Central memory CD4-positive, alpha-beta T cell (primary cell): ENCODE measurements at places on chromosomes 12 and 14.

GRCh38 chr14:64790478-64790877 lies 86.3 kb downstream of the PLEKHG3 start:
- DNase-seq: no peak

GRCh38 chr14:73761618-73762355 lies 47.6 kb upstream of the PNMA1 start:
- DNase-seq: no peak

DNA sequence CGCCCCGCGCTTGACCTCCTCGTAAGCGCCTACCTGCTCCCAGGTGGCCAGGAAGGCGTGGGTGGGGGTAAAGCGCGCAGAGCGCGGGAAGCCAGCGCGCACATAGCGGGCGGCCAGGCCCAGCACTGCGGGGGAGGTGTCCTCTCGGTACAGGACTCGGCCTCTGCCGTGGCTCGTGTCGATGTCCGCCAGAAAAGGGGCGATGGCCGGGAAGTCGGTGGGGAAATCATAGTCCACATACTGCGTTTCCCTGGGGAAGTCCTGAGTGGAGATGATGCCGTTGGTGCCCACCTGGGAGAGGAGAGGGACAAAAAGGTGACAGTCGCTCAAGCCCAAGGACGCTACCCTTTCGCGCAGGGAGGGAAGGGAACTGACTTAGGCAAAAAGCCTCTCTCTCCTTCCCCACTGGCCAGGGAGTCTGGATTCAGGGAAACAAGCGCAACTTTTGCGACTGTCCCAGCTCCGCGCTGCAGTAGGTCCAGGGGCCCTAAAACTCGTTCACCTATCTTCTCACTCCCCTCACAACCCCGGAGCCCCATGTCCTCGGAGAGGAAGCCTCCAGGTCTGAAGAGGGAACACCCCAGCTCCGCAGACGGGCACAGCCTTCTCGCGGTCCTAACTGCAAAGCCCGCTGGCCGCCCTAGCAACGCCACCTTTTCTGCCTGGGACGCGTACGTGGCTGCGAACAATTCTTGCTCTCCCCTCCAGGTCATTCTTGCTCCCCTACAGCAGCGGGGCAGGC lies 815 bp downstream of the NID2 start:
- DNase-seq: no peak

DNA sequence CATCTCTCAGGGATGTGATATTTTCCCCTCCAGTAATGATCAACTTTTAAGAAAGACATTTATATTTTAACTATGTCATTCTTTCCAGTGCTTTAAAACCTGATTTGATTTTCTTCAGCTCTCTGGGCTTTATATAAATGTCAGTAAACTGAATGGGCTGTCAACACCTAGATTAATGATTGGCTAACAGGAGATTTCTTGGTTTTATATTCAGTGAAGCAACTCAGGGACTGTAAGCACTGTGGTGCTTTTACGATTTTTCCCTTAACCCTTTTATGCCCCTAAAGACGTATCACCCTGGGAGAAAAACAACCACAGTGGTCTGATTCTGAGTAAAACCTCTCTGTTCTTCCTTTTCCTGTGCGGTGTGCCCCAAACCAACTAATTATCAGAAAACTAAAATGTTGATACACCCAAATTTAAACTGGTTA lies 38.0 kb downstream of the PTGER2 start:
- DNase-seq: peak; percentile 69

DNA sequence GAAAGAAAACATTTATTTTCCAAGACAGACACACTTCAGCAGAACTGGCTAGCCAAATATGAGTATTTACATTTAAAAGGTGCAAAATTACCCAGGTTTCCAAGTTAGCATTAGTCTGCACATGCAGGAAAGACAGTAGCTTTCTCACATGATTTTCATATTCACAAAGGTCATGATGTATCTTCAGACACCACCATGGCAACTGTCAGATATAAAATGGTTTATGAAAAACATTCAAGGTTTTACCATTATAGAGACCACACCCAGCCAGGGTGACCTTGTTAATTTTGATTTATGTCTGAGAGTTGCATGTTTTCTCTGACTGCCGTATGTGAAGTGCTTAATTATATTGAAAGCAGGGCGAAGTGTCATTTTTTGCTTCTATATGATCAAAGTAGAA lies 91.2 kb downstream of the GXYLT1 start:
- DNase-seq: no peak

DNA sequence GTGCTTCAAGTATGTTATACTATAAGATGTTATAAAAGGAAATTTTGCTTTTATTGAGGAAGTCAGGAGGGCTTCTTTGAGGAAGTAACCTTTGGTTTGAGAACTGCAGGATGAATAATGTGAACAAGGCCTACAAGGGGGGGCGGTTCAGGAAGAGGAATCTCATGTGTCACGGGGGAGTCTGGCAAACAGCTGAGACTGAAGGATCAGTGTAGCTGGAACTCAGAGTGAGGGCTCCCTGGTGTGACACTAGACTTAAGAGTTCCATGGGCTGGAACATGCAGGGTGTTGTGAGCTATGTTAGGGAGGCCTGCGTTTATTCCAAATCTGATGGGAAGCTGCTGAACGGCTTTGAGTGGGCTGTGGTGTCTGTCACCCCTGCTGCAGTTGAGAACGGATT lies 62.3 kb downstream of the UNC79 start:
- no peak for DNase-seq

DNA sequence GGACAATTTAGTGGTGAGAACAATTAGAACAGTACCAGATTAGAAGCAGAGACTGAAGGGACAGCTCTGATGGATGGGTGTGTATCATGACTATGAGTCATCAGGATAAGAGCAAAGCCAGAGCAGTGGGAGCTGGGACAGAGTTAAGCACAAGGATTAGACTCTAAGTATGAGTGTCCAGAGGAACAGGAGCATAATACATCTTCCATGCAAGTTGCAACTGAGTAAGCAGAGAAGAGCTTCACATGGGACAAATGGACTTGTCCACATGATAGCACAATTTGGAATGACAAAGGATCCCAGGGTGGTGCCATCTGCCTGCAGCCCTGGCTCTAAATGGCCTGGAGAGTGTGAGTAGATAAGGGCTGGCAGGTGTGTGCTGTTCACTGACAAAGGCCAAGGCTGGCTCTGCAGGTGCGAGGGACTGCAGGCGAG lies 226.4 kb upstream of the CAND1 start:
- no peak for DNase-seq
